Foreskin melanocyte (primary cell): ENCODE measurements at places on chromosomes 4 and X.
A peak's percentile ranks its signal among the peaks of the same experiment; 100 is the strongest.

- DNase-seq: peak; percentile 85
These were observed 277.1 kb upstream of the TENM3 start for GRCh38 chr4:181966104-181966551.

DNA sequence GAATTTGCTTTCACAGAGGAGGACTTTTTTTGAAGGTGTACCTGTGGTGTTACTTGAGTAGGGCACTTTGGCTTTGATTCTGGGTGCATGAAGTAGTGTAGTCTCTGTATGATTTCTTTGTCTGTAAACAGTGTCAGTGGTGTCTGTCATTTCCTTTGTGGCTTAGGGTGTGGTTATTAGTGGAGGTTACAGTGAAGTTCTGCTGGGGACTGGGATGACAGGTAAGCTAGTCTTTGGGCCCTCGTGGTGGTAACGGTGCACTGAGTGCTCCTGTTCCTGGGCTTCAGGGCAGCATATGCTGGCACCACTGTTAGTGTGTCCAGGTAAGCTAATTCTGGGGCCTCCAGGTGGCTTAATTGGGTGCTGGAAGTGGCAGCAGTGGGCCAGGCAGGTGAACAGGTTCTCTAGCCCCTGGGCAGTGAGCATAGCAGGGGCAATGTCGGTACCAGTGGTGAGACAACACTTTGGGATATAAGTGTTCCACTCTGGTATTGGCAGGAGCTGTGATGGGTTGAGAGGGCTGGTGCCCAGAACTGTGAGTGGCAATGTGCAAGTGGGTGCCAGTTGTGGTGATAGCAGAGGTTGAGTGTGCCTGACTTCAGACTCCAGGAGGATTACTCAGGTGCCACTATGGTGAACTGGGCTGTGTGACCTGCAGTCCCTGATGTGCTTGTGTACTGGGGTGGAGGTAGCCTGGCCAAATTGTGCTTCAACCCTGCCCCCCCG is 26.0 kb upstream of the VSIG1 start:
- DNase-seq: no peak

GRCh38 chr4:159902648-159903047 is 799.8 kb downstream of the RAPGEF2 start:
- no peak for DNase-seq

- DNase-seq: no peak
These were observed 475.3 kb downstream of the EPHA5 start for GRCh38 chr4:65195002-65195401.
